ENCODE measurements at places on chromosomes 1 and 21.

DNA sequence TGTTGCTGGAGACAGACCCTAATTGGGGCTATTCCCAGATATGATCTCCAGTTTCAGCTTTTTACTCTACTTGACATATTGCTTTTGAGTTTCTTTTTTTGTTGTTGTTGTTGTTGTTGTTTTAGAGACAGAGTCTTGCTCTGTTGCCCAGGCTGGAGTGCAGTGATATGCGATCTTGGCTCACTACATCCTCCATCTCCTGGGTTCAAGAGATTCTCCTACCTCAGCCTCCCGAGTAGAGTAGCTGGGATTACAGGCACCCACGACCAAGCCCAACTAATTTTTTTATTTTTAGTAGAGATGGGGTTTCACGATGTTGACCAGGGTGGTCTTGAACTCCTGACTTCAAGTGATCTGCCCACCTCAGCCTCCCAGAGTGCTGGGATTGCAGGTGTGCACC, 1.3 kb upstream of the SRP9 start:
- DNase-seq = no peak

GRCh38 chr1:89604414-89604735, 28.5 kb upstream of the LRRC8C start:
- no peak for DNase-seq

DNA sequence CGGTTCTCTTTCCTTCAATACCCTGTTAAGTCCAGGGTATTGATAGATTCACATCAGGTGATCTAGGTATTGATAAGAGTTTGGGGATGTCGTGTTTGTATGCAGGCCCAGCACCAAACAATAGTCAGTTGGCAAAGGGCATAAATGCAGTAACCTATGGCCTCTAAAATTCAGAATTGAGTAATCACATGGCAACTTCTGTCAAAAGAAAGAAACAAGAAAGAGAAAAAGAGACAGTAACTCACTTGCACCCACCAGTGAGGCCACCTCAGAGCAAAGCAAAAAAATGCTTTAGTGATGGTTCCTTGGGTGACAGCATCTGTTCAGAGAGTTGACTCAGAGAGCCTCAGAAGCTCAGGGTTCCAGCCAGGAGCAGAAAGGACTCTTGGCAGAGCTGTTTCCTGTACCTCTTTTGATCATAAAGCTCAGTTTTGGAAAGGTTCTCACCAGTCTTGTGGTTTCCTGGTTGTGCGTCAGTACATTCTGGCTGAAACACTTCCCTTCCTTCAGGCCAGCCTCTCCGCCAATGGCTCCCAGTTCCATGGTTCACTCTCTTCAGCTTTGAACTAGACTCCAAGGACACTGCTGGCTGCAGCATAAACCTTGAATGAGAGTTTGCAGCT, 70.1 kb upstream of the GORAB start:
- DNase-seq = no peak

GRCh38 chr1:188270497-188270896, 1441.7 kb downstream of the PLA2G4A start:
- no peak for DNase-seq

GRCh38 chr1:236844499-236845271, 49.6 kb downstream of the MTR start:
- DNase-seq = no peak

GRCh38 chr1:57072401-57073110, 106.7 kb upstream of the C8B start:
- peak; percentile 22 for DNase-seq

DNA sequence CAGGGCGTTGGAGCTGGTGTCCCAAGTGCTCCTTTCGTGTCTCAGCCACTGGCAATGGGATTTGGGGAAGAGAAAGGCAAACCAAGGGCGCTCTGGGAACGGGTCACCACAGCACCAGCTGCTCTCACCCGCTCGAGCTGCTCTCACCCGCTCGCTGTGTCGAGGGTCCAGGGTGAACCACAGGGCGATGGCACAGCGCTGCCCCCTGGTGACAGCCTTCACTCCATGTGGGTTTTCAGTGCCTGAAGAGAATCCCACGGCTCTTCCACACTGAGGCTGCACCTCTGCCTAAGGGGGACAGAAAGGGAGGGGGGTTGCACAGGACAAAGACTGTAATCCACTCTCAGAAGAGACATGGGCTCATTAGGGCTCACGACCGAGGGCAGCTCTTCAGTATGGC, 7.1 kb upstream of the CLDN19 start:
- peak; percentile 46 for DNase-seq

GRCh38 chr1:119883826-119884225, 12.5 kb downstream of the ADAM30 start:
- DNase-seq = no peak

DNA sequence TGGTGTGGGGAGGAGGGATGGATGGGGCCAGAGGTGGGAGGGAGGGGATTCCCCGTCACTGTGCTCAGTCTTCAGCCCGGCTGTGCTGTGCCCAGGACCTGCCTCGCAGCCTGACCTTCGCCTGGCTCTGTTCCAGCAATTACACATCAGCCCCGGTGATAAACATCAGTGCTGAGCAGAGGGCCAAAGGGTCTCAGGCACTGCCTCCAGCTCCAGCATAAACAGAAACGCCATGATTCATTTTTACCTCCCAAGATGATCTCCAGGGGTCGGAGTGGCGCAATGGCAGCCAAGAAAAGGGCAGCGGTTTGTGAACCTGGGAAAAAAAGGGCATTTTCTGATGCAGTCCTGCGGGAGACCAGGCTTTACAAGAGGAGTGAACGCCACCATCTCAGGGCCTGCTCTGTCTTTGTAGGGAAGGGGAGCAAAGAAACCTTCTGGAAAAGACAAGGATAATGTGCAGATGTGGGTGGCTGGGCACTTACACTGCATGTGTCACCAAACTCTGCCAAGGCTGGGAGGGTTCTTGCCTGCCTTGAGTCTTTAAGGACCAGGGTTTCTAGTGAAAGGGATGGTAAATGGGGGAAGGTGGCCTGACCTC, 28.1 kb downstream of the SHISA4 start:
- DNase-seq = no peak

GRCh38 chr1:89260042-89260441, 12.6 kb downstream of the GBP5 start:
- no peak for DNase-seq

DNA sequence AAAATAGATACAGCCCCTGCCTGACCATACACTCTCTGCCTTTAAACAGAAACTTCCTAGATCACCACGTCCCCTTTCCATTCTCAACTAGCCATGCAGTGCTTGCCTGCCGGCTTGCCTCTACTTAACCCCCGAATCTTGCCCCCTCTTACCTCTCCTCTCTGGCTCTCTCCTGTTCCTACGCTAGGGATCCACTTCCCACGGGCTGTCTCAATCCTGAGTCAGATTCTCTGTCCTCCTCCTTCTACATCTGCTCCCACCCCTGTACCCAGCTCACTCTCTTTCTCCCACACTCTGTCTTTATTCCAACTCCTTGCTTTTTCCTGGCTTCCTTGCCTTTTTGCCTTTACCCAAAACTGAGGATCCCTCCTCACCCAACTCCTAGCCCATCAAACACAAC, 29.3 kb downstream of the ATF3 start:
- no peak for DNase-seq

DNA sequence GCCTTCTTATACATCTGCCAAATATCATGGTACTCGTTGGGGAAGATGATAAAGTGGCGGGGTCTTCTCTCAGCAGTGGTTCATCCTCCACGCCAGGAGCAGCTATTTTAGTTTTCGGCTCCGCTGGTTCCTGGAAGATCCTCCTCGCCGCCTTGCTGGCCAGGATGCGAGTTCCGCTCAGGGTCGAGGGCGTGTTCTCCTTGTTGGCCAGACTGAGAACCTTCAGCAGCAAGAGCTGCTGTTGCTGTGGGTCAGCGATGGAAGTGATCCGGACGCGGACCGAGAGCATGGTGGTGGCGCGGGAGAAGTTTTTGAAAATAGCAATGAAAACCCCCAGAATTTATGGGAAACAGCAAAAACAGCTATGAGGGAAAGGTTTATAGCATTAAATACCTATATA, 11.4 kb upstream of the CFAP126 start:
- DNase-seq = no peak

DNA sequence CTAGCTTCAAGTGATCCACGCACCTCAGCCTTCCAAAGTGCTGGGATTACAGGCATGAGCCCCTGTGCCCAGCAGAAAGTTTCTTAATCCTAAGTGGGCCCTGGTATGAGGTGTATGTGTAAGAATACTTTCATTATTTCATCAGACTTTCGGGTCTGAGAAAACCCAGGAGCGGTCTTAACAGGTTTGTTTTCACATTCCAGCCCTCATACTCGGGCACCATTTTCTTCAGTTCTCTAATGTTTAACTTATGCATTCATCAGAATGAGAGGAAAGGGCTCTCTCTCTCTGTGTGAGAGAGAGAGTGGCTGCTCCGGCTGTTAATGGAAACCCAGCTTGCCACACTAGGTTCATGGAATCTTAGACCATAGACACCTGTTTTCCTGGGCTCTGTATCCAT, 4.2 kb upstream of the PADI1 start:
- no peak for DNase-seq

- no peak for DNase-seq
Observed at GRCh38 chr1:156499194-156499841, 1.3 kb downstream of the MEF2D start.

DNA sequence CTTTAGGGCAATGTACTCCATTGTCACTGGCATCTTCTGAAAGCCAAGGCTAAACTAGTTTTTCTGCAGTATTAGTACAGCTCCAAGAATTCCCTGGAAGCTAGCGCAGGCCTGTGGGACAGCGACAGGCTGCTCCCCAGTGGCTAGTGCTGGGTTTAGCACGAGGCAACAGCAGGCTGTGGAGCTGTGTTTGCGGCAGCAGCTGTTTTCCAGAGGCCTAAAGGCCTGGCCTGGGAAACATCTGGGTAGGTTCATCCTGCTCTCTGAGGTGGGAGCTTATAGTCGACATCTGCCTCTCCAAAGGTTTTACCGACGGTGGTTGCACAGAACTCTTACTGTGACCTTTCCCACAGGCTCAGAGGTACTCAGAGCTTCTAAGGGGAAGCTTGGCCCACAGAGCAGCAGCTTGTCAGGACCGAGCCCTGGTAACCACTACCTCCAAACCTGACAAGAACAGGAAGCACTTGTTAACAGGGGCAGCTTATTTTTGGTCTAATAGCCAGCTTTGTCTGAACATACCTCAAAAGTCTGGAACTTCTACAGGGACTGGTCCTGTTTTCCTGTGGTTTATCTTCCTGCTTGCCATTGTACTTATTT, 17.2 kb downstream of the CC2D1B start:
- no peak for DNase-seq

- DNase-seq = no peak
Observed at GRCh38 chr1:223738465-223739365, 26.4 kb downstream of the CAPN2 start.

All from germinal center (tissue), 1 donor.